SJSA1 (cell line): ENCODE measurements at places on chromosomes 5 and 9. TPM values are rescaled to one million over a fixed set of nuclear protein-coding genes. Genes with fewer than 3 reads are reported as not detected.

Gene MSX2
- total RNA-seq: 1.4 and 3.0 TPM in 2 replicates

Gene SLC36A2
- total RNA-seq: not detected in 2 replicates

Gene CXXC5
- 101 and 114 TPM in 2 replicates for total RNA-seq

Gene TRAF2
- total RNA-seq: 11.3 and 17.1 TPM in 2 replicates

Gene PKD2L2
- not detected in 2 replicates for total RNA-seq

Gene PCDHGA7
- 0.82 and 0.91 TPM in 2 replicates for total RNA-seq

- H3K4me3 ChIP-seq: no peak overlapping the region
- H3K36me3 ChIP-seq: no peaks in the 10 kb centered on the region
- DNase-seq: peak; percentile 79
- no peaks in the 10 kb centered on the region for H3K27me3 ChIP-seq
- peak overlapping the region; percentile 83 for H3K27ac ChIP-seq
Observed at GRCh38 chr5:53246042-53246836, 136.7 kb upstream of the MOCS2 start.

DNA sequence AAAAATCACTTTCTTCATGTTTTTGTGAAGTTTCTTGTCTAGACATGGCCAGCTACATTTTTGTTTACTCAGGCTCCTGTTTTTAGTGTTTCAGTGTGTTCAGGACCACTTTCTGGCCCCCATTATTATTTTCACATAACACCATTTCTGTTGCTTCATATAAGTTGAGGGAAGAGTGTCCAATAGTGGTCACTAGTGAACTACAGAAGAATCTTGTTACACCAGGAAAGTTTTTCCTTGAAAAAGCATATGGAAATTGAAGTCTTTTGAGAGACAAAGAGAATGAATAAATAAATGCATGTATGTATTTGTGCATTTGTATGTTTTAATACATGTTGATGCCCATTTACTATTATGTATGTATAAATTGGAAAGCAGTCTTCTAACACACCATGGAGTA, 3.8 kb downstream of the ADAMTSL1 start:
- H3K4me3 ChIP-seq: no peak overlapping the region
- H3K27me3 ChIP-seq: no peaks in the 10 kb centered on the region
- H3K4me1 ChIP-seq: peaks cover 19% of the 10 kb centered on the region

GRCh38 chr5:464843-465590, 22.0 kb downstream of the EXOC3 start:
- H3K4me3 ChIP-seq: no peak overlapping the region
- no peak for DNase-seq
- H3K4me1 ChIP-seq: no peaks in the 10 kb centered on the region
- H3K36me3 ChIP-seq: peaks cover 47% of the 10 kb centered on the region
- H3K27ac ChIP-seq: no peak overlapping the region

GRCh38 chr9:122058051-122058450, 35.1 kb downstream of the TTLL11 start:
- H3K27ac ChIP-seq: no peak overlapping the region
- DNase-seq: no peak
- H3K4me3 ChIP-seq: no peak overlapping the region
- H3K4me1 ChIP-seq: no peaks in the 10 kb centered on the region; the same call in 1 of the 2 replicates

- H3K27me3 ChIP-seq: no peaks in the 10 kb centered on the region
- no peaks in the 10 kb centered on the region for H3K36me3 ChIP-seq
- H3K4me1 ChIP-seq: peaks cover 48% of the 10 kb centered on the region
Observed at GRCh38 chr5:149133795-149134777, 7.2 kb upstream of the ABLIM3 start.

DNA sequence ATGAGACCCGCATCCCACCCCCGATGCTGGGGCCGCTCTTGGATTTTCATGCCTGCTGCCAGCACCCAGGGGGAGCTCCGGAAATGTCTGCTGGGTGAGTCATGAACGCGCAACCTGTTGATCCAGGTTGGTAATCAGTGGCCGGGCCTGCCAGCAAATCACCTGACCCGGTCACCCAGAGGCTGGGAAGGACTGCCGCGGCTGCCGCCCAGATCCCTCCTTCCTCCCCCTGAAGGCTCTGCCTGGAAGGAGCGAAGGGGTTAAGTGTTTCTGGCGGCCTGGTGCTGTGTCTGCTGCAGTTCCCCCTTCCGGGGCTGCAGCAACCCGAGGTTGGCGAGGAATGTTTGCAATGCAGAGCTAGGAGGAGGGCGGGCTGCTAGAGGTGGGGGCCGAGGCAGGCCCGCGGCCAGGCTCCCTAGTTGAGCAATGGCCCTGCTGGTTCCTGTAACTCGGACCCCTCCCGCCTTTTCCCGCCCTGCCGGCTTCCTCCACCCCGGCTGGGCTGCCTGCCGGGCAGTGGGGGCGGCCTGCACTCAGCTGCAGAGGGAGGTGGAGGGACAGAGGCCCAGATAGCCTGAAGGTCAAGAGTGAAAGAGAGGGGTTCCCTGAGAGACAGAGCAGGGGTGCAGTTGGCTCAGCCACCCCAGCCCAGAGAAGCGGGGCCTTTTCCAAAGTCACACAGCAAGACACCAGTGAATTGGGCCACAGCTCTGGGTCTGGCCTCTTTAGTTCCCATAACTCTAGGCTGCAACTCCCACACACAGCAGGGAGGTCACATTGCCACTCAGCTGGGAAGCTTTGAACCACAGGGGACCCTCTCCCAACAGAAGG, 156.3 kb upstream of the IER5L start:
- H3K27me3 ChIP-seq: no peaks in the 10 kb centered on the region
- H3K27ac ChIP-seq: peak overlapping the region; percentile 70
- DNase-seq: peak; percentile 85
- no peak overlapping the region for H3K4me3 ChIP-seq
- no peaks in the 10 kb centered on the region for H3K36me3 ChIP-seq

GRCh38 chr5:151448038-151448985, 909 bp downstream of the SLC36A1 start:
- 0 out of 2 replicates have a peak, but pooled peaks cover 3% of the 10 kb centered on the region for H3K36me3 ChIP-seq
- peak overlapping the region; percentile 77 for H3K4me3 ChIP-seq
- H3K27me3 ChIP-seq: no peaks in the 10 kb centered on the region; the same call in 1 of the 2 replicates
- DNase-seq: peak; percentile 47
- no peak overlapping the region for H3K27ac ChIP-seq
- H3K4me1 ChIP-seq: peaks cover 38% of the 10 kb centered on the region

GRCh38 chr5:172626031-172626581, 15.0 kb upstream of the NEURL1B start:
- no peak for DNase-seq
- H3K27me3 ChIP-seq: peaks cover 22% of the 10 kb centered on the region
- no peak overlapping the region for H3K27ac ChIP-seq
- H3K4me1 ChIP-seq: no peaks in the 10 kb centered on the region

DNA sequence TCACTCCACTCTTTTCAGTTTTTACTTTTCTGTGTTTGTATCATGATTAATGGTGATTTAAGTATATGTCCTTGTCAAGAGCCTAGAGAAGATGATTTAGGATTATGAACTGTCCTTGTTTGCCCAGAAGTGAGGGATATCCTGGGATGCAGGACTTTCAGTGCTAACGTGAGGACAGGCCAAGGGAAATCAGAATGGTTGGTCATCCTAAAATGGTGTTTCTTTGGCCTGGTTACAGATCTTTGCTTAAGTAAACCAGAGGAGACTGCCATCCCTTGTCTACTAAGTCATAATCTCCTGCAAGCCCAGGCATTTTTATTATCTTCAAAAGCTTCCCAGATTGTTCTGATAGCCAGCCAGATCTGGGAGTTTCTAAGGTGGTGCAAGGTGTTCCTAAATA, 22.3 kb upstream of the DPYSL3 start:
- no peak overlapping the region for H3K4me3 ChIP-seq
- no peak overlapping the region for H3K27ac ChIP-seq
- peaks cover 43% of the 10 kb centered on the region for H3K4me1 ChIP-seq
- no peaks in the 10 kb centered on the region for H3K36me3 ChIP-seq

DNA sequence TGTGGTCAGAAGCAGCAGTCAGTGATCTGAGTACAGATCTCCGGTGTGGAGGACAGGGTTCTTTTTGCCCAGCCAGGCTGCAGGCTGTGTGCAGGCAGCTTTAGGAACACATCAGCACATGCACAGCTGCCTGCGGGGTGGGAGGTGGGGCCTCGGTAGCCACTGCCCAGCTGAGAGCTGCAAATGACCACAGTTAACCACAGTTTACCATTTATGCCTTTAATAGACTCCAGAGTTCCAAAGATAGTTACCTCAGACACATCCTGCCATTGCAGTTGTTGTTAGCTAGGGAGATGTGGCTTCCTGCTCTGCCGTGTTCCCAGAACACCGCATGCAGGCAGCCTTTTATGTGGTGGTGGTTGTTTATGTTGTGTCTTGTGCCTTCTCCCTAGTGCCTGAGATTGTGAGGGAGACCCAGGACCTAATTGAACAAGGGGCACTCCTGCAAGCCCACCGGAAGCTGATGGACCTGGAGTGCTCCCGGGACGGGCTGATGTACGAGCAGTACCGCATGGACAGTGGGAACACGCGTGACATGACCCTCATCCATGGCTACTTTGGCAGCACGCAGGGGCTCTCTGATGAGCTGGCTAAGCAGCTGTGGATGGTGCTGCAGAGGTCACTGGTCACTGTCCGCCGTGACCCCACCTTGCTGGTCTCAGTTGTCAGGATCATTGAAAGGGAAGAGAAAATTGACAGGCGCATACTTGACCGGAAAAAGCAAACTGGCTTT, 10.2 kb downstream of the EXOC3 start:
- peak; percentile 29 for DNase-seq
- no peaks in the 10 kb centered on the region for H3K27me3 ChIP-seq
- H3K36me3 ChIP-seq: peaks cover 97% of the 10 kb centered on the region
- no peak overlapping the region for H3K27ac ChIP-seq
- H3K4me1 ChIP-seq: peaks cover 16% of the 10 kb centered on the region
- H3K4me3 ChIP-seq: no peak overlapping the region

- no peak for DNase-seq
- H3K4me3 ChIP-seq: no peak overlapping the region
- no peaks in the 10 kb centered on the region for H3K4me1 ChIP-seq
- no peaks in the 10 kb centered on the region; the same call in 1 of the 2 replicates for H3K27me3 ChIP-seq
- H3K27ac ChIP-seq: no peak overlapping the region
Observed at GRCh38 chr9:76725011-76725546, 39.2 kb upstream of the PCA3 start.

- H3K27me3 ChIP-seq: no peaks in the 10 kb centered on the region
- no peaks in the 10 kb centered on the region for H3K36me3 ChIP-seq
- no peak overlapping the region for H3K4me3 ChIP-seq
Observed at GRCh38 chr9:38288502-38288901, 104.0 kb upstream of the ALDH1B1 start.

GRCh38 chr5:80777347-80778287, 122.8 kb upstream of the DHFR start:
- peaks cover 27% of the 10 kb centered on the region for H3K4me1 ChIP-seq

DNA sequence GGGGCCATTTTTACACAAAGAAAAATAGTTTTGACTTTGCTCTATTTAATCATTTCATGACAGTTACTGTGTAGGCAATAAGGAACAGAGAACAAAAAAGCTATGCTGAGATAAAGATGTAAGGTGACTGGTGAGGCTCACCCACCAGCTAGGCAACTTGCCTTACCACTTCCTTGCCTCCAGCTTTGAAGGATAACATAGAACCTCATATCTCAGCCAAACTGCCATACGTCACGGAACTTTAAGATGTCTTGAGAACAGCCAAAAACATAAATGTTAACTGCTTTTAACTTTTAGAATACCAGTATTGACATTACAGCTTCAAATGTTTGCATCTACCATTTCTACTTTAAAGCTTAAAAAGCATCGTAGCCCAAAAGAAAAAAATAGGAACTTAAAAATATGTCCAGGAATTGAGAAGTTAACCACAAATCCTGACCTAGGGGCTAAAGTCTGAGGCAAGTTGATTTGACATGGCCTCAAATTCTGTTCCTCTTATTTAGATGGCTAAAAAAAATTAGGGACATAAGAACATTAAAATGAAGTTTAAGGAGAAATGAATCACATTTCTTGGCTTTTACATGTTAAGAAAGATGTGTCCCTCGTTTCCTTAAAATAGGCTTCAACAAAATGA, 7.7 kb upstream of the GCNT4 start:
- H3K27ac ChIP-seq: no peak overlapping the region
- no peaks in the 10 kb centered on the region for H3K36me3 ChIP-seq
- DNase-seq: no peak
- H3K27me3 ChIP-seq: no peaks in the 10 kb centered on the region
- H3K4me3 ChIP-seq: no peak overlapping the region

- H3K36me3 ChIP-seq: no peaks in the 10 kb centered on the region
- H3K4me1 ChIP-seq: no peaks in the 10 kb centered on the region
- no peak overlapping the region for H3K27ac ChIP-seq
- no peaks in the 10 kb centered on the region for H3K27me3 ChIP-seq
- H3K4me3 ChIP-seq: no peak overlapping the region
Observed at GRCh38 chr9:126157423-126157822, 169.2 kb upstream of the MVB12B start.

GRCh38 chr9:68651280-68651893, 53.7 kb upstream of the PIP5K1B start:
- no peak overlapping the region for H3K27ac ChIP-seq
- H3K27me3 ChIP-seq: no peaks in the 10 kb centered on the region
- H3K4me3 ChIP-seq: no peak overlapping the region
- H3K36me3 ChIP-seq: no peaks in the 10 kb centered on the region
- no peak for DNase-seq

- no peak for DNase-seq
- no peak overlapping the region for H3K4me3 ChIP-seq
- no peaks in the 10 kb centered on the region for H3K36me3 ChIP-seq
- H3K4me1 ChIP-seq: peaks cover 28% of the 10 kb centered on the region
- no peaks in the 10 kb centered on the region for H3K27me3 ChIP-seq
Observed at GRCh38 chr5:66356011-66356565, 212.0 kb downstream of the SREK1 start.

- DNase-seq: no peak
- no peak overlapping the region for H3K27ac ChIP-seq
- H3K27me3 ChIP-seq: no peaks in the 10 kb centered on the region
- peaks cover 8% of the 10 kb centered on the region; the same call in 1 of the 2 replicates for H3K36me3 ChIP-seq
- no peak overlapping the region for H3K4me3 ChIP-seq
Observed at GRCh38 chr5:139183502-139183901, 14.7 kb downstream of the SIL1 start.

GRCh38 chr9:108012886-108013665, 523.5 kb upstream of the KLF4 start:
- no peak for DNase-seq
- H3K27me3 ChIP-seq: no peaks in the 10 kb centered on the region
- H3K4me1 ChIP-seq: no peaks in the 10 kb centered on the region
- no peak overlapping the region for H3K4me3 ChIP-seq

- peaks cover 7% of the 10 kb centered on the region for H3K4me1 ChIP-seq
- no peaks in the 10 kb centered on the region for H3K27me3 ChIP-seq
- H3K36me3 ChIP-seq: peaks cover 8% of the 10 kb centered on the region
- H3K4me3 ChIP-seq: no peak overlapping the region
- no peak for DNase-seq
- no peak overlapping the region for H3K27ac ChIP-seq
Observed at GRCh38 chr9:109391176-109391575, 70.3 kb upstream of the EPB41L4B start.

GRCh38 chr5:142411103-142411502, 86.3 kb upstream of the SPRY4 start:
- DNase-seq: no peak
- H3K36me3 ChIP-seq: no peaks in the 10 kb centered on the region
- H3K27me3 ChIP-seq: no peaks in the 10 kb centered on the region
- H3K4me3 ChIP-seq: no peak overlapping the region

GRCh38 chr5:88808153-88808552, 74.8 kb downstream of the MEF2C start:
- DNase-seq: no peak
- no peaks in the 10 kb centered on the region for H3K27me3 ChIP-seq
- H3K36me3 ChIP-seq: 0 out of 2 replicates have a peak, but pooled peaks cover 3% of the 10 kb centered on the region
- no peak overlapping the region for H3K27ac ChIP-seq
